ENCODE measurements at places on chromosomes 4 and X.

GRCh38 chr4:146062340-146062739 lies 113.2 kb upstream of the LSM6 start:
- no peak for DNase-seq

- DNase-seq = no peak
Observed at GRCh38 chr4:169915545-169915944, 110.7 kb downstream of the MFAP3L start.

DNA sequence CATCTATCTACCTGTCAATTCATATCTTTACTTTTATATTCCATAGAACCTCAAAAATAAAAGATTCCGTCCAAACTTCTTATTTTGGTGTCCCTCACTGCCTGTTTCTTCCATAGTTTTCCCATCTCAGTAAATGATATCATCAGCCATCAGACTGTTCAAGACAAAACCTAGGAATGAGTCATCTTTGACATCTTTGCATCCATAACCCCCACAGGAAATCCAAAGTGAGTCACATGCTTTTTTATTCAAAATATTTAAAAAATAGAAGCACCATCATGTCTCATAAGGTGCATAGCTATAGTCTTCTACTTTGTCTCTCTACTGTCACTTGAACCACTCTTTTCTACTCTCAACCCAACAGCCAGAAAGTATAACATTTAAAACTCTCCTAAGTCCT lies 29.9 kb upstream of the CXXC4 start:
- no peak for DNase-seq

DNA sequence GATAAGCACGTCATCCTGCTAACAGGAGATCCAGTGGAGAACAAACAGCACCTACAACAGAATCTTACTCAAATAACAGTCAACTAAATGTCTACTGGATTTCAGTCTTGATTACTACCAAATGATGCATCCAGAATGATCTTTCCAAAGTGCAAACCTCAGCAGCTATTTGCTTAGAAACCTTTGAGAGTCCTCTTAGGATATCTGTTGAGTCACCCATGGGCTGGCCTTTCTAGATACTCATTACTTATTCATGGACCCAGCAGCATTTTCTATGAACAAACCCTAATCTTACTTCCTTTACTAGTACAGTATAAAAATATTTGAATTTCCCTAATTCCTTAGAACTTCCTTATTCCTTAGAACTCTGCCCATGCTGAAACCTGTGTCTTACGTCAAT lies 118.5 kb upstream of the PABPC4L start:
- no peak for DNase-seq

GRCh38 chr4:152640058-152640921 lies 39.5 kb downstream of the TMEM154 start:
- DNase-seq = no peak

- DNase-seq = no peak
Observed at GRCh38 chrX:110004215-110004614, 1.3 kb downstream of the TMEM164 start.

DNA sequence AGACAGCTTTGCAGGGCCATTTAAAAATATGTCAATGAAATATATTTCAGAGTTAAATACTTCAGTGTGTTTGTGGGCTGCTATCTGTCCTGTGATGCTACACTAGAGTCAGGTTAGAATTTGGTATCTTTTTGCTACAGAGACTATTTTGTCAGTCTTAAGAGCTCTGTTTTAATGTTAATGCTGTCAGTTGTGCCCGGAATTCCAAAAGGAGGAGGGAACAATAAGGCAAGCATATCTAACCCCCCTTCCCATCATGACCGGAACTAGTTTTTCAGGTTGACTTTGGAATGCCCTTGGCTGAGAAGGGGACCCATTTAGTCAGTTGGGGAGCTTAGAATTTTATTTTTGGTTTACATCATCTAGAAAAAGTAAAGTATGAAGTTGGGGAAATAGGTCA lies 34.9 kb upstream of the SLC25A4 start:
- DNase-seq = no peak

GRCh38 chrX:104253567-104254441 lies 929 bp downstream of the ESX1 start:
- DNase-seq = no peak

GRCh38 chrX:154409222-154409871 lies at the start of gene DNASE1L1:
TSS of gene DNASE1L1 (minus strand) at chrX:154409254. CDS start at chrX:154405568, 3,686 bp downstream.
- DNase-seq = no peak

DNA sequence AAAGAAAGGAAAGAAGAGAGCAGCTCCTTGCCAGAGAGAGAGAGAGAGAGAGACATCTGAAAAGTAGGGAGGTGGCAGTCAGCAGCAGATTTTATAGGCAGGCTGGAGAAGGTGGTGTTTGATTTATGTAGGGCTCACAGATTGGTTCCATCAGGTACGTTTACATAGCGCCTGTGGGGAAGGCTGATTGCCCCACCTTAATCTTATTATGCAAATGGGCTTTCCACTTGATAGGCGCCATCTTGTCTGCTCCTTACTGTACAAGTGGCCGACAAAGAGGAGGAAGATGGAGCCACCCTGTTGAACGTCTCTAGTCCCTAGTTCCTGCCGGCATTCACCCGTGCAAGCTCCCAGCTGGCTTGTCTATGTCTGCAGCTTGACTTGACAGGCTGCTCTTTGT lies 49.1 kb upstream of the DHRSX start:
- peak; percentile 90 for DNase-seq

DNA sequence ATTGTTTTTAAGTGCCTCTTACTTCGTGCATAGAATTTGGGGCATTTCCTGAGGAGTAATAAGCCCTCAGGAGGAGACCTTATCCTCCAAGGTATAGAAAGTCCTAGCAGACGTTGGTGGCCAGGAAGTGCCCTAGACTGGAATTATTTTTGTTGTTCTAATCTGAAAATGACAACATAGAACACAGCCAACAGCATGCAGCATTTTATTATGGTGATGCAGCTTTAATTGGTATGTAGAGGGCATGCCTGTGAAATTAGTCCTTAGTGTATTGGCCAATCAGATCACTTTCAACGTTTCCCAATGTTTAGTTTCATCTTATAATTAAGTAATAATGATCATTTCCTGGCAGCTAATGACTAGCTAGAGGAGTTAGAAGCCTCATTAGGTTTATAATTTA lies 199.2 kb downstream of the SHROOM3 start:
- DNase-seq = no peak

DNA sequence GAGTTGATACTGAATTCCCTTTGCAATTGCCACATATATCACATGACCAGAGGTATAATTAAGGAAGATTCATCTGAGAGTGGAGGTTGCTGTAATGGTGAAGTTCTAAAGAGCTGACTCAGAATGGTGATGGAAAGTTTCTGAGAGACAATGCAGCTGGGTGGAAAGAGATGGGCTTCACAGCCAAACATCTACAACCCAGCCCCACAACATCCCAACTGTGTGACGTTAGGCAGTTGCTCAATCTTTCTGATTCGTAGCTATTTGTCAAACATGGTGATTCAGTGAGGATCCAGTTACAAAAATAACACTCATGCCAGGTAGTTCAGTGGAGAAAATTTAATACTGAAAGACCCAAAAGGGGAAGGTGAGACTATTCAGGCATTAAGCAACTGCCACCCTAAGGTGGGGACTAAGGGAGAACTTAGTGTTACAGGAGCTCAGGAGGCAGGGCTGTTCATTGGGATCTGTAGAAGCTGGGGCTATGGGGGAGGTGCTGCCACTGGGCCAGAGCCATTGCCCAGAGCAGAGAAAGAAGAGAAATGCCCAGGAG lies 6.9 kb upstream of the AFF1 start:
- DNase-seq = no peak

DNA sequence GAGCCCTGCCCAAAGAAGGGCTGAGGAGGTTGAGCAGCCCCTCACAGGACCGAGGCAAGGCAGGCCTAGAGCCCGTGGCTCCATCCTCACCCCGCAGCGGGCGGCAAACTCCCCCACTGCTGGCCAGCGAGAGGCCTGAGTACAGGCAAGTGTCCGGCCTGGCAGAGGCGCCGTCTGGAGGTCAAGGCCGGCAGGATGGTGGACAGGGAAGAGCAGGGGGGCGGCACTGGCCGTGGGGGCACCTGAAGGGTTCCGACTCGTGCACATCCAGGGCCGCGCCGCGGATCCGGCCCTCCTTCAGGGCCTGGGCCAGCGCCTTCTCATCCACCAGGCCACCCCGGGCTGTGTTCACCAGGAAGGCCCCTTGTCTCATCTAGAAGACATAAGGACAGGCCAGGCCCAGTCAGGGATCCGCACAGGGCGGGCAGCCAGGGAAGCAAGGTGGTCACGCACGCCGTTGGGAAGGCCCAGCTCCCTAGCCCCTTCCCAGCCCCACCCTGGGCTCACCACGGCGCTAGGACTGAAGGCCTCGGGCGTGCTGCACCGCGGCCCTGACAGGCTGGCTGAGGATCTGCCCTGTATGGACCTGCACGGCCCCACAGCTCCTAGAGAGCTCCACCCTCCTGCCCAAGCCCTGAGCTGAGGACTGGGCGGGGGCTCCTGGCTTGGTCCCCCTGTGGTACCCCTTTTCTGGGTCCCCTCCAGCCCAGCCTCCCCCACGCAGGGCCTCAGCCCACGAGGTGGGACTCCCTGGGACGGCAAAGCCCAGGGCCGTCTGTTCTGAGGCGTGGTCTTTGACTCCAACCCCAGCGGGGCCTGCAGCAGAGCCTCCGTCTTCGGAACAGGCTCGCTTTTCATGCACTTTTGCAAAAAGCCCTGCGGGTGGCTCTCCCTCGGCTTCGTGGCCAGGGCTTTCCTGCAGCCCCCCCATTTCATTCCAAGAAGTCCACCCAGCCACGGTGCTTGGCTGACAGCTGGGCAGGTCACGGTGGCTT lies 34.5 kb downstream of the CTBP1 start:
- no peak for DNase-seq

DNA sequence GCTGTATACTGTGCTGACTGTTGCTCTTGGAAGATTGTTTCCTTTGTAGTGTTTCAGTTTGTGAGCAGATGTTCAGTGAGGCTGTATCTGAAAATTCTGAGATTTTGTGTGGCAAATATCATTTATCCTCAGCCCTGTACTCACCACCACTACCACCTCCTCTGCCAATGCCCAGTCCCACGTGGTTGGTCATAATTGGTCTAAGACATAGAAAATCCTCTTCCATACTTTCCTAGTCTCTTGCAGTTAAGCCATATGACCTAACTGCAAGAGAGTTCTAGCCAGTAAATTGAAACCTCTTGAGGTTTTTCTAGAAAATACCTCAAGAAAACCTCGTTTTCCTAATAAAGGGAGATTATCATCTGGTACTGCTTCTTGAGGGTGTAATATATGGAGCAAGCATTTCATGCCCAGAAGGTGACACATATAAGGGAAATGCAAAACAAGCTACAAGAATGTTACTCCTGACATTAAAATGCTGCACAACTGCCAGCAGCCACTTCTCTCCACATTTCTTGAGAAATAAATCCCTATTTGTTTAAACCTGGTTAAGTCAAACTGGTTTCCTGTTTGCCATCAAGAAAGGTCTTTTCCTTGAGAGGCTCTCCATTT lies 32.8 kb downstream of the ABCE1 start:
- DNase-seq = no peak

DNA sequence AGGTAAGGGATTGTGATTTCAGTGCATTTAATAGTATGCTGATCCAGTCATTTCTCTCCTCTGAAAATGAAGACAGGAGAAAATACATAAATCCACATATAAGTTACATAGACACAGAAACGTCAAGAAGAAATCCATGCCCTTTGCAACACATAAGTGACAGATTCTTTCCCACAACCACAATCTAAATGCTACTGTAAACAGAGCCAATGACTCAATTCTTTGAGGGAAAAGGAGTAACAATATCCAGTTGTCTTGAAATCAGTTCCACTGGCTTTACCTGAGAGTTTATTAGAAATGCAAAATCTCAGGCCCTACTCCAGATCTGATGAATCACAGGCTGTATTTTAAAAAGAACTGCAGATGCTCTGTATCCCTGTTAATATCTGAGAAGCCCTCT lies 66.4 kb downstream of the ARAP2 start:
- DNase-seq = no peak

DNA sequence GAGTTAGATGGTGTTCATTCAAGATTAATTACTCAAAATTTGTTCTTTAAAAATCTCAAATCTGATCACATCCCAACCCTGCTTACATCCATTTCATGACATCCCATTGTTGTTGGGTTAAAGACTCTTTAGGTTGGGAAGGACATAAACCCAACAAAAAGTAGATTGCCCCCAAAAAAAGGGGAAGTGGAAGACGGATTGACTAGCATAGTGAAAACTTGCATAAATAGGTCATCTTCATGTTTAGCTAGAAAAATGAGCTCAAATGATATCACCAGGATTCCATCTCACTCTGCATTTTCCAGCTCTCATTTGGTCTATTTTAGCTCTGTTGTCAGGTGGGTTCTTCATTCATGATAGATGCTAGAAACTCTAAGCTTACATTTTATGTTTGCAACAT lies 18.5 kb upstream of the TET2 start:
- no peak for DNase-seq

GRCh38 chrX:11427453-11428071 lies 134.3 kb downstream of the AMELX start:
- no peak for DNase-seq

DNA sequence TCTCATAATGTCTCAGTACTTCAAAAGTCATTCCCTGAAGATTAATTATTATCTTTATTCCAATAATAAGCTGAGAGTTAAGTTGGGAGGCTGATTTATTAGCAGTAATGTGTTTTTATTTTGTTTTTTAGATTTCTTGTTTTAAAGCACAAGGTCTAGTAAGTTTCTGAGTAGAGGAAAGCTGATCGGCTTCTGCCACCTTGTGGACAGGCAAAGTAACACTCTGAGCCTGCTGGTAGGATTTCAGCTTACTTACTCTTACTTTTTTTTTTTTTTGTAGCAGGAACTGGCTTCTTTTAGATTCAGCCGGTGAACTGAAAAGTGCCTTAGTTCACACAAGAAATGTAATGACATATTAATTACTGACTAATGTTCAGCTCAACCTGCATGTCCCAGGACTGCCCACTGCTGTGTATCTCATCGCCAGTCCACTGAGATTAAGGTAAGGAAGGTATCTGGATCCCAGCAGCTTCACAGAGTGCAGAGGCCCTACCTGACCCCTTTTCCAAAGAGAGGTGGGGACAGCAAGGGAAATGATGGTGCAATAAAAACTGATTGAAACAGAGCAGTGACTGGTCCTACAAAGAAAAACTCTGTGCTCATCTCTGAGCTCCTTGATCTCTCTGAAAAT lies 126.5 kb downstream of the ADGRA3 start:
- DNase-seq = no peak

DNA sequence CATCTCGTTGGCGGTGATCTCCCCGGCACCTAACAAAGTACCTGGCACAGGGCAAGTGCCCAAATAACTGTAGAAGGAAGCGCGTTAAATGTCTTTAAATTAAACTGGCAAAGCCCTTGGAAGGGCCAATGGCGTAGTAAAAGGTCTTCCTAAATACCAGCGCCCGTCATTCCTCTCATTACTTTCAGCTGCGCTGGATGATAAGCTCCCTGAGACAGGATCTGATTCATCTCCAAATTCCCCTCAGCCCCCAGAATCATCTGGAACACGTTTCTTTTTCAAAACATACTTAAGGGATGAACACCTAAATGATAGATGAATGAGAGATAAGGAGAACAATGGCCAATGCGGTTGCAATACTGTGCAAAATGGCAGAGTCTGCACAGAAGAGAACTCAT lies 95.1 kb downstream of the AFAP1 start:
- no peak for DNase-seq

GRCh38 chrX:80810365-80810978 lies 795 bp upstream of the BRWD3 start:
- no peak for DNase-seq

- DNase-seq = no peak
Observed at GRCh38 chr4:38982361-38983095, 49.7 kb downstream of the TMEM156 start.
